K562 (cell line): ENCODE measurements at places on chromosomes 4 and X.

- no peak for DNase-seq
- no peaks in the 10 kb centered on the region for H3K27me3 ChIP-seq
- H3K36me3 ChIP-seq, result no peaks in the 10 kb centered on the region
Measured at GRCh38 chr4:101763576-101763975, 27.0 kb upstream of the BANK1 start.

DNA sequence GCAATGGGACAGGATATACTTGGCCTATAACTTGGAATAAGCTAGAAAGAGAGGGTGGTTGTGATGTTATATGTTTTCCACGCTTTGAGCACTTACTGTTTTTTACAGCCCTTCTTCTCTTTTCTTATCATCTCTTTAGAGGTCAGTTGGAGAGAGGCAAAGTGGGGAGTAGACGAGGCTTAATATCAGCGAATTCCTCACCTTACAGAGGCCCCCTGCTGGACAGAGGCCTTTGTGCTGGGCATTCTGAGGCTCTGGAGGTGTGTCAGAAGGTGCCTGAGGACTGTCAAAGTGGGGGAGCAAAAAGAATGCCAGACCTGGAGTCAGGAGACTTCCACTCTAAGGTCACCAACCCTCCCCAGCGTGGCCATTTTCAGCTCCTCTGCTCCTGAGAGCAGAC lies 42.5 kb downstream of the MAMLD1 start:
- H3K36me3 ChIP-seq, result no peaks in the 10 kb centered on the region
- no peaks in the 10 kb centered on the region for H3K27me3 ChIP-seq
- H3K4me3 ChIP-seq, result no peak overlapping the region
- H3K27ac ChIP-seq, result no peak overlapping the region
- no peaks in the 10 kb centered on the region for H3K4me1 ChIP-seq

DNA sequence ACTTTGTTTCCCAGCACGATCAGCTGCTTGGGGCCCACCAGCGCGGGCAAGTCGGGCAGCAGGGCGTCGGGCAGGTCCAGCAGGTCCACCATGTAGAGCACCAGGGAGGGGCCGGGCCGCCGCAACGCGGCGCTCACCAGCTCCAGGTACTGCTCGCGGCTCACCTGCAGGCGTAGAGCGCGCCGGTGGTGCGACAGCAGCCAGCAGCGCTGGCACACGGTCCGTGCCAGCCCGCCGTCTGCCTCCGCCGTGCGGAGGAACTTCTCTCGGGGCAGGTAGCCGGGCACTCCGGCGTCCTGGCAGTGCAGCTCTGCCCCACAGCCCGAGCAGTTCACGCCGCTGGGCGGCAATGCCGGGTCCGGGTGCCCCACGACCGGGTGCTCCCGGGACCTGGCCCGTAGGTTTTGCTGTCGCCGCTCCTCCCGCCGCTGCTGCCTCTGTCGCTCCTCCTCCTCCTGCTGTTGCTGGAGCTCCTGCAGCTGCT lies 527 bp downstream of the NOA1 start:
- peak overlapping the region; percentile 98 for H3K4me3 ChIP-seq
- DNase-seq, result peak; percentile 54
- no peaks in the 10 kb centered on the region for H3K27me3 ChIP-seq

GRCh38 chr4:1630266-1630665 lies 53.8 kb downstream of the FAM53A start:
- no peak overlapping the region for H3K4me3 ChIP-seq
- H3K27ac ChIP-seq, result no peak overlapping the region
- H3K4me1 ChIP-seq, result peaks cover 39% of the 10 kb centered on the region
- no peaks in the 10 kb centered on the region for H3K36me3 ChIP-seq
- no peak for DNase-seq
- peaks cover 5% of the 10 kb centered on the region; the same call in 1 of the 2 replicates for H3K27me3 ChIP-seq

DNA sequence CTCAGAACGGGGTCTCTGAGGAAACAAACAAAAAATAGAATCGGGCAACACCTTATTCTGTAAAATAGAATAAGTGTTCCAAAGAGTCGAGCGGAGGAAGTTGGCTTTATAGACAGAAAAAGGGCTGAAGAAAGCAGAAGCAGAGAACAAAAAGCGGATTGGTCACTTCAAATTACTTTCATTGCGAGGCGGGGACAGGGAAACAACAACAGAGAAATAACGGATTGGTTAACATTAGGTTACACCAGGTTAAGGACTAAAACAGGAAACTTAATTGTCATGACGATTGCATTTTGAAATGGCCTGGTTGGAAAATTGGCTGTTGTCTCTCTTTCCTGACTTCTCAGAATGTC lies 433 bp upstream of the COQ2 start:
- H3K36me3 ChIP-seq, result no peaks in the 10 kb centered on the region; the same call in 2 of the 3 replicates
- H3K4me1 ChIP-seq, result peaks cover 15% of the 10 kb centered on the region; the same call in 2 of the 3 replicates
- DNase-seq, result peak; percentile 11
- no peaks in the 10 kb centered on the region for H3K27me3 ChIP-seq

GRCh38 chr4:36222702-36223101 lies 21.6 kb downstream of the ARAP2 start:
- no peaks in the 10 kb centered on the region for H3K27me3 ChIP-seq
- H3K4me3 ChIP-seq, result no peak overlapping the region
- no peak for DNase-seq
- no peaks in the 10 kb centered on the region for H3K4me1 ChIP-seq
- no peaks in the 10 kb centered on the region for H3K36me3 ChIP-seq
- H3K27ac ChIP-seq, result no peak overlapping the region

DNA sequence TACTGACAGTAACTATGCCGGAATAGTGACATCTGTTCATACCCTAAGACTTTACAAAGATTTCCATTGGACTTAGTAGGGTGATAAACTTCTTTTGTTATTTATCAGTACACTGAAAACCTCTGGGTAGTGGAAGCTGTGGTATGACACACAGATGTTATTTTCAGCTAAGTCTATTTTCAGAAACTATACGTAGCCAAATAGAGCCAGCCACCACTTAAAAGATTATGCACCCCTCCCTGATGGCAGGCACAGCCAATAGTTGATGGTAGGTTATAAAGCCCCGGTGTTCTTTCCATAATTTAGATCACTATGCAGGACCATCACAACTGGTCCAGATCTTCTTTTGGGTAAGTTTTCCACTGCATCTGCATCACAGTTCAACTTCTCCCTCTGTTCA lies 1603.2 kb upstream of the PABPC4L start:
- H3K4me1 ChIP-seq, result no peaks in the 10 kb centered on the region
- H3K36me3 ChIP-seq, result no peaks in the 10 kb centered on the region
- DNase-seq, result no peak
- H3K4me3 ChIP-seq, result no peak overlapping the region

DNA sequence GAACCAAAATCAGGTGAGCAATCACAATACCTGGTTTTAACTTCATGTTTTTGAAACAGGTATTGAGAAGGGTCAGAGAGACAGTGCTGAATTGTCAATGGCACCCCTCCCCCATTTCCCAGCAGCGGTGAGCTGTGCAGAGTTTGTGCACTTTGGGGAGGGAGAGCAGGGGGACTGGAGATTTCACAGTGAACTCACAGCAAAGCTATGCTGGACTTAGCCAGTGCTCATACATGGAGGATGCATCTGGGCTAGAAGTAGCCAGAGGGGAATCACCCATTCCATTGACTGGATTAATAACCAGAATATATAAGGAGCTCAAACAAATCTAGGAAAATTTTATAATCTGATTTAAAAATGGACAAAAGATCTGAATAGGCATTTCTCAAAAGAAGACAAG lies 612.6 kb downstream of the STPG2 start:
- H3K4me3 ChIP-seq, result no peak overlapping the region
- H3K4me1 ChIP-seq, result no peaks in the 10 kb centered on the region
- DNase-seq, result no peak
- H3K27me3 ChIP-seq, result no peaks in the 10 kb centered on the region

- H3K36me3 ChIP-seq, result no peaks in the 10 kb centered on the region
- no peaks in the 10 kb centered on the region for H3K27me3 ChIP-seq
- H3K4me3 ChIP-seq, result no peak overlapping the region
- peaks cover 5% of the 10 kb centered on the region; the same call in 2 of the 3 replicates for H3K4me1 ChIP-seq
- no peak overlapping the region for H3K27ac ChIP-seq
Measured at GRCh38 chrX:12930150-12930549, 23.7 kb downstream of the TLR8 start.

DNA sequence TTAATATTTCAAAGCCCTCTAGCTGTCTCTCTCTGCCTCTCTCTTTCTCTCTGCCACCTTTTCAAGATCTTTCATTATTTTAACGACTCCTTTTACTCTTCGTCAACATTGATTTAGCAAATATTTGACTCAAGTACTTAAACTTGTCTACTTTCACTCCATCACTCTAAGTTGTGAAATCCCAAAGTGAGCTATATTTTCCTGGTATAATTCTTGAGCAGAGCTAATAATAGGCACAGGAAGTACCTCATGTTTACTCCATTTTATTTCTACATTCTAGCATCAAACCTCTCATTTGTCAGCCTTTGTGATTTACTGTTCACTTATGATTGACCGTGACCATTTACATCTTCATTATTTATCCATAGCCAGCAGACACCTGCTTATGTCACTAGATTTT lies 482.5 kb downstream of the RPA4 start:
- H3K27me3 ChIP-seq, result no peaks in the 10 kb centered on the region
- H3K4me3 ChIP-seq, result no peak overlapping the region
- no peak overlapping the region for H3K27ac ChIP-seq
- no peaks in the 10 kb centered on the region for H3K36me3 ChIP-seq

DNA sequence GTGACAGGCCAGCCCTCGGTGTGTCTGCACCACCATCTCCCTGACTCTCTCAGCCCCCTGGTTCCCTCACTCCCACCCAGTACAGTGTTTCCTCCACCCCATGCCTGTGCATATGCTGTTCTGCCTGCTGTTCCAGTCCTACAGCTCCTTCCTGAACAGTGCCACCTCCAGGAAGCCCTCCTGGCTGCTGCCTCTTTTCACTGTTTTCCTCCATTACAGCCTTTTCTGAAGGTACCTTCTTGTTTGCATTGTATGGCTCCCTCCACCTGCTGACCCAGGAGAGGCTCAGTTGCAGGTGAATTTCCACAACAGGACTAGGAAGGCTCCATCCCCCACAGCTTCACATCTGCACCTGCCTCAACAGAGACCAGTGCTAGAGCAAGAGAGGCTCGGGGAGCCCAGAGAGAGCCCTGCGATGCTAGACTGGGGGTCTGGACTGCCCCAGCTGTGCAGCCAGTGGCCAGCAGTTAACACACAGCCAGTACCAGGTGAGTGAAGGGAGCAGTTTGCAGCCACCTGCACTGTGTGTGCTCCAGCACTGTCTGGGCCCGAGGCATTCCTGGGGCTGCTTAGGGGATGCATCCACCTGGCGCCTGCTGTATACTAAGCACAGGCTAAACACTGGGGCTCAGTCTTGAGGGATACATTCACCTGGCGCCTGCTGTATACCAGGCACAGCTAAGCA lies 92.0 kb downstream of the ADRA2C start:
- DNase-seq, result no peak
- no peaks in the 10 kb centered on the region for H3K4me1 ChIP-seq
- no peak overlapping the region for H3K27ac ChIP-seq
- H3K36me3 ChIP-seq, result no peaks in the 10 kb centered on the region
- no peak overlapping the region for H3K4me3 ChIP-seq

DNA sequence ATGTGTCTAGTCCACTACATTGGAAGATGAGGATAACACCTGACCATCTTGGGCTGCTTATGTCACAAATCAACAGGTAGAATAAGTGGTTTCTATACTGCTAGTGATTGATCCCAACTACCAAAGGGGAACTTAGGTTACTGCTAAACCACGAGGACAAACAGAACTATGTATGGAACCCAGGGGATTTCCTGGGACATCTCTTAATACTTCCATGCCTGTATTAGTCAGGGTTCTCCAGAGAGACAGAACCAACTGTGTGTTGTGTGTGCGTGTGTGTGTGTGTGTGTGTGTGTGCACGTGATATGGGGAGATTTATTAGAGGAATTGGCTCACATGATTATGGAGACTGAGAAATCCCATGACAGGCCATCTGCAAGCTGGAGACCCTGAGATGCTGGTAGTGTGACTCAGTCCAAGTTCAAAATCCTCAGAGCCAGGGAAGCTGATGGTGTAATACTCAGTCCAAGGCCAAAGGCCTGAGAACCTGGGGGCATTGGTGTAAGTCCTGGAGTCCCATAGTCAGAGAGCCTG lies 16.2 kb upstream of the AFF1 start:
- no peak overlapping the region for H3K27ac ChIP-seq
- H3K27me3 ChIP-seq, result no peaks in the 10 kb centered on the region
- DNase-seq, result no peak
- H3K36me3 ChIP-seq, result no peaks in the 10 kb centered on the region; the same call in 2 of the 3 replicates

DNA sequence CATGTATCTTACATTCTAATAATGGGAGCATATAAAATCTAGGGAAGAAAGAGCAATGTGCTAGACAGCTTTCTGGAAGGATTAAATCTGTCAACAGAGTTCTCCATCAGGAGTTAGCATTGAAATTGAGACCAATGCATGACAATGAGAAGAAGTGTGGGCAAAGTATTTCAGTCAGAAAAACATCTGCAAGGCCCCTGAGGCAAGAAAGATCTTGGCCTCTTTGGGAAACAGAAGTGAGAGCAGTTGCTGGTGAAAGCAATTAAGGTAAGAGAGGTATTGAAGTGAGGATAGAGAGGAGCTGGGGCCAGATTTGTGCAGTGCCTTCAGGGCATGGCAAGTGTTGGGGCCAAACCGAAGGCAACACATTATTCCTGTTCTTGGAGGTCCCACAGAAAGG lies 999.1 kb downstream of the STPG2 start:
- no peak overlapping the region for H3K27ac ChIP-seq
- H3K36me3 ChIP-seq, result no peaks in the 10 kb centered on the region
- H3K4me3 ChIP-seq, result no peak overlapping the region

GRCh38 chrX:1481636-1482529 lies 29.2 kb upstream of the ASMTL start:
- no peaks in the 10 kb centered on the region for H3K27me3 ChIP-seq
- peak overlapping the region; percentile 79; the same call in 2 of the 3 replicates for H3K27ac ChIP-seq
- H3K4me1 ChIP-seq, result peaks cover 20% of the 10 kb centered on the region

GRCh38 chrX:153778181-153778580 lies 2.7 kb upstream of the SRPK3 start:
- H3K36me3 ChIP-seq, result peaks cover 2% of the 10 kb centered on the region; the same call in 1 of the 3 replicates
- H3K4me1 ChIP-seq, result peaks cover 8% of the 10 kb centered on the region; the same call in 2 of the 3 replicates

GRCh38 chr4:125382995-125383394 lies 68.2 kb downstream of the FAT4 start:
- no peak overlapping the region for H3K4me3 ChIP-seq
- H3K4me1 ChIP-seq, result no peaks in the 10 kb centered on the region
- no peaks in the 10 kb centered on the region for H3K36me3 ChIP-seq

- peak; percentile 34 for DNase-seq
- H3K27ac ChIP-seq, result peak overlapping the region; percentile 56
- H3K4me1 ChIP-seq, result peaks cover 28% of the 10 kb centered on the region; the same call in 2 of the 3 replicates
- H3K36me3 ChIP-seq, result no peaks in the 10 kb centered on the region
- no peak overlapping the region for H3K4me3 ChIP-seq
- H3K27me3 ChIP-seq, result no peaks in the 10 kb centered on the region
Measured at GRCh38 chr4:80253510-80253909, 13.0 kb upstream of the FGF5 start.

DNA sequence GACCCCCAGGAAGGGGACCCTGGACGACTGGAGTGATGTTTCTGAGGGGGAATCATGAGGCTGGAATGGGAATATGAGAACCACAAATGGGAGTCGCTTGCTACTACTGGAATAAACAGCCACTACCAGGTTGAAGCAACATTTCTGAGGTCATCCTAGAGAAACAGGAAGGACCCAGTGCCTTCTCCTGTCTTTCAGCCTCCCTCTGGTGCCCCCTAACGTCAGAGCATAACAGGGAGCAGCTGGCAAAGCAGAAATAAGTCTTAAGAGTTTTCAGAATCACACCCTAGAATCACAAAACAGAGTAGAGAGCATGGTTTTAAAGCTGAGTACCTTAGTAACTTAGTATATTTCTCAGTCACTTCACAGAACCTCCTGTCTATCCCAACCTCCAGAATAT lies 347.8 kb upstream of the PITX2 start:
- no peak overlapping the region for H3K27ac ChIP-seq
- H3K36me3 ChIP-seq, result no peaks in the 10 kb centered on the region
- DNase-seq, result no peak
- no peaks in the 10 kb centered on the region for H3K27me3 ChIP-seq
